ENCODE measurements at places on chromosomes 11 and 22. TPM values are rescaled to one million over a fixed set of nuclear protein-coding genes. Genes with fewer than 3 reads are reported as not detected.

The FAM181B gene
- total RNA-seq, result 0.05 TPM

The NOX4 gene
- total RNA-seq, result not detected

The TSPAN18 gene
- 3.5 TPM for total RNA-seq

The CARD16 gene
- not detected for total RNA-seq

The PAMR1 gene
- not detected for total RNA-seq

The ZBED5 gene
- 17.5 TPM for total RNA-seq

The RFPL1 gene
- total RNA-seq, result not detected

The ADM2 gene
- 0.60 TPM for total RNA-seq

The POLR2L gene
- 742 TPM for total RNA-seq

The RRP7A gene
- total RNA-seq, result 50.5 TPM

All from A549 treated with dexamethasone at 1 μM for 4 hours (cell line).